Glutamatergic neuron (in vitro differentiated cells): ENCODE measurements at places on chromosomes 16 and 17.

- DNase-seq, result no peak
Measured at GRCh38 chr16:50011707-50012106, 13.3 kb upstream of the CNEP1R1 start.

- no peak for DNase-seq
Measured at GRCh38 chr17:5210614-5211252, 19.1 kb upstream of the ZNF594 start.

GRCh38 chr16:58324792-58325191 lies 30.0 kb upstream of the PRSS54 start:
- DNase-seq, result no peak

GRCh38 chr17:2282297-2282873 lies 21.2 kb downstream of the SMG6 start:
- no peak for DNase-seq

DNA sequence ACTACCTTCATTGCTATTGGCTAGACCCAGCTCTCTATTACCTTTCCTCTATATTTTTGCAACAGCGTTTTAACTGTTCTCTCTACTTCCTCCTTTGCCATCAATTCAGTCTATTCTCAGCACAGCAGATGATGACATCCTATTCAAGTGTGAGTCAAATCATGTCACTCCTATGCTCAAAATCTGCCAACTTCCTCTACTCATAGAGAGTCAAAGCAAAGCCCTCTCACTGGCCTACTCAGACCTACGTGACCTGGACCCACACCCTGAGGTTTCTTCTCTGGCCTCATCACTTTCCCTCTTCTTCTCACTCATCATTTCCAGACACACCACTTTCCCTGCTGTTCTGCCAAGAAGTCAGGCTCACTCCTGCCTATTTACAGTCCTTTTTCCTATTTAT lies 289.0 kb upstream of the AXIN2 start:
- no peak for DNase-seq

DNA sequence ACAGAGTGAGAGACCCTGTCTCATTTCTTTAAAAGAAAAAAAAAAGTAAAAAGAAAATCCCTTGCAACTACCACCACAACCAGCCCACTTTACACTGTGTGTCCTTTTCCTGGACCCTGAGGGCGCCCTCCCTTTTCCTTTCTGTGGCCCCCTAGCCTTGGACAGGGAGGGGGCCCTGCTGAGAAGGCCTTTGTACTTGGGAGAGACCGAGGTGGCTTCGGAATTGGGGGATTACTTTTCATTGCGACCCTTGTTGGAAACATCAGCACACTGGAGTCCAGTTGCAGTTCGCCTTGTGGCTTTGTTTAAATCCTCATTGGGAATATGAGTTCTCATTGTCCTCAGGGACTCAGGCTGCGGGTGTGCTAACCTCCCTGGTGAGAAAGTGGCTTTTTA lies 9.4 kb upstream of the DNASE1 start:
- no peak for DNase-seq

DNA sequence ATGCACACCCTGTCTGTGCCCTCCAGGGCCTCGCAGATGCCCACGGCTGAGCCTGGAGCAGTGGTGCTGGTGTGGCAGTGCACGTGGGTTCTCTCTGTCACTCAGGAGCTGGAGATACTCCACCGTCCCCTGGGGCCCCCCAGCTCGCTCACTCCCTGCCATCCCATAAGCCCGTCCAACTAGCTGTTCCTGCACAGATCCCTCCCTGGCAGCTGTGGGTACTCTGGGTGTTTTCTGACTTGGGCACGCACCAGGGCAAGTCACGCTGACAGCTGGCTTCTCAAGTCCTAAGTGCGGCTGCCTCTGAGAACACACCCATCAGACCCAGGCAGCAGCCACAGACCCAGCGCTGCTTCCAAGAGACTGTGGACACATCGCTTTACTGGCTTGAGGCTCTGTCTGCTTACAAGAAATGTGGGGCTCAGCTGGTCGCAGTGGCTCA lies 25.4 kb upstream of the ITGB4 start:
- no peak for DNase-seq

GRCh38 chr17:1639549-1640180 lies 5.9 kb downstream of the SCARF1 start:
- DNase-seq, result no peak

DNA sequence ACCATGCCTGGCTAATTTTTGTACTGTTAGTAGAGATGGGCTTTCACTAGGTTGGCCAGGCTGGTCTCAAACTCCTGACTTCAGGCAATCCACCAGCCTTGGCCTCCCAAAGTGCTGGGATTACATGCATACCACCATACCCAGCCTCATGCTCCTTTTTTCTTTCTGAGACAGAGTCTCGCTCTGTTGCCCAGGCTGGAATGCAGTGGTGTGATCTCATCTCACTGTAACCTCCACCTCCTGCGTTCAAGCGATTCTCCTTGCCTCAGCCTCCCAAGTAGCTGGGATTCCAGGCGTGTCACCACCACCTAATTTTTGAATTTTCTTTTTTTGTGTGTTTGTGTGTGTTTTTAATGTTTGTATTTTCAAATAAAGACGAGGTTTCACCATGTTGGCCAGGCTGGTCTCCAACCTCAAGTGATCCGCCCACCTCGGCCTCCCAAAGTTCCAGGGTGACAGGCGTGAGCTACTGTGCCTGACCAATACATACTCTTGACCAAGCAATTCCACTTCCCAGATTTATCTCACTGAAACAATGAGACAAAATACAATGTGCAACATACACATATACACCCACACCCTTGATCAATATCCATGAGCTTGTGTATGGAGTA lies 5.0 kb downstream of the GRB2 start:
- no peak for DNase-seq

GRCh38 chr16:1613211-1613622 lies 1.1 kb downstream of the CRAMP1 start:
- no peak for DNase-seq
